ENCODE measurements at places on chromosomes 2 and 18. TPM values are rescaled to one million over a fixed set of nuclear protein-coding genes. Genes with fewer than 3 reads are reported as not detected.
A peak's percentile ranks its signal among the peaks of the same experiment; 100 is the strongest.

GRCh38 chr2:136060416-136060815 is 57.5 kb downstream of the CXCR4 start:
- DNase-seq, result no peak

DNA sequence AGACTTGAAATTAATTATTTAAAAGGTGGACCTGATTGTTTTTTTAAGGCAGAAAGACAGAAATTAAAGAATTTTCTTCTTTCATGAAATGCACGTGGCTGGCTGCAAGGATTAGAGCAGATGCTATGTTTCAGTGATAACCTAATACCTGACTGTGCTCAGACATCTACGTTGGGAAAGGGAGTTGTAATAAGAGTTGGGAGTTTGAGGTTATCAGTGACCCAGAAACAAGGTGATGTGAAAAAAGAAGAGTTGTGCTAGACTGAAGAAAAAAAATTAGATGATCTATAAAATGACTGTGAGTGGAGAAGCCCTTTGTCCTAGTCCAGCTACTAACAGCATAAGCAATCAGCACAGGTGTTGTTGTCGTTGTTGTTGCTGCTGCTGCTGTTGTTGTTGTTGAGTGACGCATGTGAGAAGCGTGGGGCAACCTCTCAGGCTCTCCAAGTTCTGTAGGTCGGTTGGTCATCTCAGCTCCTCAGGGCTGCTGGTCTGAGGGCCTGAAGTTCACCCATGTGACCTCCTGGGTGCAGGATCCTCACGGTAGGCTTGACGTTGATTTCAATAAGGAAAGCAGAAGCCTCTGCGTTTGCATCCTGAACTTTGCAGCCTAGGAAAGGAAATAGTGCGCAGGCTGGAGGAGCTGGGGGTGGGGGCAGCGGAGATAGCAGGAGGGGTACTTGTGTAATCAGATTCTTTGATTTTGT is 7.6 kb downstream of the POU3F3 start:
- no peak for DNase-seq

DNA sequence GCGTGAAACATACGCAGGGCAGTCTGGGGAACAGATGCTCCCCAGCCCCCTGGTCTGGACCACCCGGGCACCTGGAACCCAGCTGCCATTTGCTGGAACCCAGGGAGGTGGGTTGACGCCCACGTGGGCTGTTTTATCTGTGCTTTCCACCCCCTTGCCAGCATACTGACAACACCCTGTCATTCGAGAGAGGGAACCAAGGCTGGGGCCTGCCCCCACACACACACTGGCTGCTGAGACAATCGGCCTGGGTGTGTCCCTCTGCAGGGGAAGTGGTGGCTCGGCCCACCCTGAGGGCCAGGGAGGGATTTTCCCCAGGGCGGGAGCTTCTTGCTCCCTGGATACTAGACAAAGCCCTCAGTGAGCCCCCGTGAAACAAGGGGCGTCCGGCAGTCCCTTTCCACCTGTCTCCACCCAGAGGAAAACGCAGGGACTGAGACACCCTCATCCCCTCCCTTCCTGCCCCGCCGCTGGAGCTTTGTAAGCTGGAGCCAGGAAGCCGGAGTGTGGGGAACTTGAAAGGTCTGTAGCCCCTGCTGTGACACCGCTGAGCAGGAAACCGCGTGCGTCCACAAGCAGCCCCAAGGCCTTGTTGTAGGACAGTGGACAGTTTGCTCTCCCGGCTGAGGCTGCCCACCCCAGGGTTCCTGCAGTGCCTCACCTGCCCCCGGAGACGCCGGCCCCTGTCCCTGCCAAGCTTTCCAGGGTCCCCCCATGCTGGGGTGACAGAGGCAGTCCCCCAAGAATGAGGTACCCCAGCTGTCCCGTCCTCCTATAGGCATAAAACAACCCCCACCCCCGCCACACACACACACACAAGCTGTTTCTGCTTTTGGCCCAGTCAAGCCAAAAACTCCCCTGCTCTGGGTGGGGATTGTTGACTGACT is 14.1 kb upstream of the KLF11 start:
- peak; percentile 93 for DNase-seq

QPCT gene
- total RNA-seq, result 33.4 TPM

GRCh38 chr2:45968946-45969584 is 317.6 kb downstream of the PRKCE start:
- DNase-seq, result no peak

GRCh38 chr18:33421225-33421624 is 19.3 kb downstream of the CCDC178 start:
- no peak for DNase-seq

CLHC1 gene
- 13.1 TPM for total RNA-seq

HOXD13 gene
- 0.10 TPM for total RNA-seq

- DNase-seq, result no peak
Observed at GRCh38 chr2:101473911-101474701, 806 bp downstream of the RFX8 start.

DNA sequence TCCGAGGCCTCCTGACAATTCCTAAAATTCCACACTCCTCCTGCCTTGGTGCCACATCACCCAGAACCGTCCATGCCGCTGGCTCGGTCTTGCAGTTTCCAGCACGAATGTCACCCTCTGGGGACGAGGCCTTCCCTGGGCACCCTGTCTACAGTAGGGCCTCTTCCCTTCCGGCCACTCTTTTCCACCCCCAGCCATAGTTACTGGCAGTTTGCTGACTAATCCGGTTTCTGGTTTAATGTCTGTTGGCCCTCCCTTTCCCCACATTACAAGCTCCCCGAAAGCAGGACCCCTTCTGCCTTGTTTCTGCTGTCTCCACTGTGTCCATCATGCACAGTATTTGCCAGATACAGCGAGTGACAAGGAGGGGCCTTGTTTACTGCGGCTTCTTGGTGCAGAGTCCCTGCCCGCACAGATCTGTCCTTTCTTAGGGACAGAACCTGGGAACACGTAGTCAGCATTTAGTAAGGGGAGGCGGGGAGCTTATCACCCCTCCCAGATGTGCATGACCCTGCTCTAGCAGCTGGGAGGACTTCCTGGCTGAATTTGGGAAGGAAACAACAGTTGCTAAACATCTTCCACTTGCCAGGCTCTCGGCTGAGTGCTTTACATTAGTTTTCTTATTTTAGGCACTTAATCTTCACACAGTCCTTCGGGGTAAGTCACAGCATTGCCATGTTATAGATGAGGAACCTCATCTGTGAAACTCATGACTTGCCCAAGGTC is 23.6 kb upstream of the CATIP start:
- DNase-seq, result no peak

CCDC121 gene
- 6.0 TPM for total RNA-seq

KIF1A gene
- total RNA-seq, result 3.7 TPM

ONECUT2 gene
- 0.02 TPM for total RNA-seq

DNA sequence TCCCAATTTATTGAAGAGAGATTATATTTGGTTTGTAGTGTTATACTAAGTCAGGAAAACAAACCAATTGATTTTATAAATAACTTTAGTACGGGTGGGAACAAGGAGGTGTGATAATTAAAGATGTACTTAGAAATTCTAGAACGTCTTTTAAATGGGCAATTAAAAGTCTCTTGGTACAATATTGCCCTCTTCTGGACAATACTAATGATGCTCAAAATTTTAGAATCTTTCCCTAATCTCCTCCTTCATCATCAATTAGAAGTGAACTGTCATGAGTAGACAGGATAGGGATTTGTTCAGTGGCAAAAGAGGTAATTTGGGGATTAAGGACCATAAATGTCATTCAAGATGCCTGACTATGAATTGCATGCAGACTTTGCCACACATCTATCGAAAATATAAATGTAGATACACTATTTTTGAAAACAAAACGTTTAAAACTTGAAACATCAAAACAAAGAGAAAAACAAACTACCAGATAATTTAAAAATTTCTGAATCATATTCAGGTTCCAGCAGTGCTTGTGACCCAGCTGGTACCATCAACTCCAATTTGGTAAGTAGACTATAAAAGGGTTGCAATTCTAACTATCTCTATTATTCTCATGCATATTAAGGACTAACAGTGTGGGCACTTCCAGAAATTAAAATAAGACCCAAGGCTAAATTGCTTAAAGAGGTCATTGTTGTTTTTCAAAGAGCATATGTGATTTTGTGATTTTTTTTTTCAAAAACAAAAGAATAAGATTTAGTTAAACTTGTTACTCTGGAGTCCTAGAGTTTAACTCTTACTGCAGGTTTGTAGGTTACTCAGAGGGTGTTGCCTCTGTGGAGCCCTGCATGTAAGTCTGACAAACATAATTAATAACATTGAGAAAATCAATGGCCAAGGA is 123.5 kb downstream of the LAMA3 start:
- no peak for DNase-seq

ATP6V1C2 gene
- total RNA-seq, result 265 TPM

RIT2 gene
- total RNA-seq, result not detected

GRCh38 chr2:225742487-225742886 is 343.0 kb downstream of the NYAP2 start:
- no peak for DNase-seq

GRCh38 chr2:216635171-216635570 is 2.0 kb downstream of the IGFBP2 start:
- no peak for DNase-seq

All from lower leg skin (tissue), 4 donors.